ENCODE measurements at places on chromosomes 13 and 19.

GRCh38 chr13:73998631-73999030 lies 135.6 kb downstream of the KLF12 start:
- no peak for DNase-seq

- peak; percentile 21 for DNase-seq
These were observed 6.3 kb upstream of the RDH13 start for GRCh38 chr19:55068950-55069864.

DNA sequence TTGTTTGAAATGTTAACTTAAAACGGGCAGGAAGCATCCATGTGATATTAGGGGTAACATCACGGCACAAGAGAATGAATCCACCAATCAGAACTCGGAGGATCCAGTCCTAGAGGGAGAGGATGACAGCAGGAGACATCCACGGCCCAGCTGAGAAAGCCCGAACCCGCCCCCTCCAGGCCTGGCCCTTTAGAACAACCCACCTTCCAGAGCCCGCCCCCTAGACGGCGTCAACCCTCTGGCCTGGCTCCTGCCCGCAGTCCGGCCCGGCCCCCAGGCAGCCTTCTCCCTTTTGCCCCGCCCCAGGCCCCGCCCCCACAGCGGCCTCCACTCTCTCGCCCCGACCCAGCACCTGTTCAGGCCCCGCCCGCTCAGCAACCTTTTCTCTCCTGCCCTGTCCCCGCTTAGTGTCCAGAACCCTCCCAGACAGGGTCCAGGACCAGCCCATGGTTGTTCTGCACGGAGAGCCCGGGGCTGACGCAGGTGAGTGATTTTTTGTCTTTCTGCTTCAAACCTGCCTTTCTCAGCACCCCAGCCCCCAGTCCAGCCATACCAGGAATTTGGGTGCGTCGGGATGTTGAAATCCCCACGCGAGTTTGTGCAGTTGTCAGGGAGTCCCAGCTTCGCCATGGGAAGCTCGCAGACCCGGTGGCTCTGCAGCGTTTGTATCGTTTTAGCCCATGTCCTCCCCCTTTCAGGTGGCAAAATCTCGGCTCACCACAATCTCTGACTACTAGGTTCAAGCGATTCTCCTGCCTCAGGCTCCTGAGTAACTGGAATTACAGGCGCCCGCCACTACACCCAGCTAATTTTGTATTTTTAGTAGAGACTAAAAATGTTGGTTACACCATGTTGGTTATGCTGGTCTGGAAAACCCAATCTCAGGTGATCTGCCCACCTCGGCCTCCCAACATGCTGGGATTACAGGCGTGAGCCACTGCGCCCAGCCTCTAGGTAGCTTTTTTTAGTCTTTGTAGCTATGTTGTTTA lies 16.1 kb downstream of the ZNF816 start:
- peak; percentile 21 for DNase-seq

- peak; percentile 85 for DNase-seq
These were observed 8.9 kb downstream of the CEBPA start for GRCh38 chr19:33293255-33294057.

DNA sequence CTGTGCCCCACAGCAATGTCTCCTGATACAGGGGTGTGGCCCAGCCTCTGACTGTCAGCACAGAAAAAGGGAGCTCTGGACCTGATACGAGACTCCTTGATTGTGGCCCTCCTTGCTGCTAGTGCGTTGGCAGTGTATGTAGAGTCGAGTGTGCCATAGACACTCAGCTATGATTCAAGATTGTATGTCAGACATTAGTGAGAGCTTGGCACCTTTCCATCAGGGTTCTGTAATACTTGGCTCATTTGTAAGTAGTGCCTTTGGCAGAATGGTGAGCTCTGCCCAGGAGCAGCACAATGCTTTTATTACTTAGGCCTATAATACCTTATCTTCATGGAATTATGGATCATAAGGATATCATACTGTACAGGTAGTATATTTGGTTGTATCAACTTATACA lies 83.4 kb downstream of the ATP8A2 start:
- no peak for DNase-seq

- peak; percentile 39 for DNase-seq
These were observed 854.4 kb downstream of the PCDH9 start for GRCh38 chr13:66375756-66376155.

DNA sequence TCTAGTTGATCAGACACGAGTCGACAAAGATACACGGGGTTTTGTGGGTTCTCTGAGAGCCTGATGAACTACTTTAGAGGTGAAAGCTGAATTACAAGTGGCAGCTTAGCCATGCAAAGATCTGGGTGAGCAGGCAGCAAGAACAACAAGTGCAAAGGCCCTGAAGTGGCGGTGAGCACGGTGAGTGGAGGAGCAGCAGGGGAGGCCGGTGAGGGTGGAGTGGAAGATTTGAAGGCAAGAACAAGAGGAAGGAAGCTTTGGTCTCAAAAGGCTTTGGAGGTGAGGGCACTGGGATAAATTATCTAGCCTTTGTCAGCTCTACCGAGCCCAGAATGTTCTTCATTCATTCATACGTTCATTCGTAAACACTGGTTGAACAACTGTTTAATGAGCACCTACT lies 1.4 kb downstream of the ZNF865 start:
- DNase-seq, result no peak

GRCh38 chr19:29318581-29318980 lies 105.6 kb upstream of the UQCRFS1 start:
- no peak for DNase-seq

DNA sequence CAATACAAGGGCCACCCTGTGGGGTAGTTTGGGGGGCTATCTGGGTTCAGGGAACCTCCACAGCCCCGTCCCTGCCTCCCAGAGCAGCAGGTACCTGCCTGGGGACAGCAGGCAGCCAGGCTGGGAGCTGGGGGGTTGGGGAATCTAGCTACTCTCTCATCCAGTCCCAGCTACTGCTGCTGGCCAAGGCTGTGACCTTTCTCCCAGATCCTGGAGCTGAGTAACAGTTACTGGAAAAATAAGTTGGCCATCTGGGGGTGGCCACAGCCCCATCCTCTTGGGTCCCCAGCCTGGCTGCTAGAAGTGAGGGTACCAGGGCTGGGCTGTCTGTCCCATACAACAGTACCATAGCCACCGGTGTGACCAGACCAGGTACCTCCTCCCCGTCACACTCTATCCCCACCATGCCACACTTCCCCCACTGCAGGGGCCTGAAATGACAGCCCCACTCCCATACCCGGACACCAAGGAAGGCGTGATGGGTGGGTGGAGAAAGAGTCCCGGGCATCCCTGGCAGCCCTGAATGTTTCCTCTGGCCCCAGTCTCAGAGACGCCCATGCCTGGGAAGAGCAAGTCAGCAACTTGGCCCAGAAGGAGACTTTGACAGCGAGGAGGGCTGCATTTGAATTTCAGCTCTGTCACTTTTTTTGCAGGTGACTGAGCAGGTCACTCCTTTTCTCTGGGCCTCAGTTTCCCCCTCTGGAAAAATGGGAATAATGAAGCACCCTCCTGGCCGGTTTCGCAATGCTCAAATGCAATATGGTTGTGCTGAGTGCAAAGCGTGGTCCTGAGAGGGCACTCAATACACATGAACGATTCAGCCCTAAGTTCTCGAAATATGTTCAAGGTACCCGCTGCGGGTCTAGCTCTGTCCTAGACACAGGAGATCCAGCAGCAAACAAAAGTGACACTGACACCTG lies 30.7 kb upstream of the NFIC start:
- DNase-seq, result peak; percentile 86

GRCh38 chr19:54425382-54425723 lies 10.1 kb downstream of the TTYH1 start:
- DNase-seq, result no peak

GRCh38 chr19:22832031-22832762 lies at the start of gene ZNF723:
ZNF723 (plus strand) TSS chr19:22832291; CDS start chr19:22832380, 89 bp downstream.
- DNase-seq, result no peak

- DNase-seq, result no peak
These were observed 2.0 kb downstream of the DOCK9 start for GRCh38 chr13:98975822-98976261.

GRCh38 chr13:36601186-36601585 lies 72.6 kb upstream of the SERTM1 start:
- peak; percentile 8 for DNase-seq

DNA sequence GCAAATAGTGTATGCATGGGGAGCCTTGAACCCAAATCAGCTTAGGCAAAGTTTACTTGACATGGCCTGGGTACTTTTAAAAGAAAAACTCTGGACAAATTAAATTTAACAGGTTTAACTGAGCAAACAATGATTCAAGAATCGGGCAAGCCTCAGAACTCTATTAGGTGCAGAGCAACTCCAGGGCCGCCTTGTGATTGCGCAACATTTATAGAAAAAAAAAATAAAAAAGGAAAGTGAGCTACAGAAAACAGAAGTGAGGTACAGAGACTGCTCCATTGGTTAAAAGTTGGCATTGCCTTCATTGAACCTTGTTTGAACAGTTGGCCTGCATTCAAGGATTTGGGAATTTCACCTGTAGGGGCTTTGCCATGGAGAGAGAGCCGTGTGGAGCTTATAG lies 421.0 kb upstream of the TSHZ3 start:
- no peak for DNase-seq

DNA sequence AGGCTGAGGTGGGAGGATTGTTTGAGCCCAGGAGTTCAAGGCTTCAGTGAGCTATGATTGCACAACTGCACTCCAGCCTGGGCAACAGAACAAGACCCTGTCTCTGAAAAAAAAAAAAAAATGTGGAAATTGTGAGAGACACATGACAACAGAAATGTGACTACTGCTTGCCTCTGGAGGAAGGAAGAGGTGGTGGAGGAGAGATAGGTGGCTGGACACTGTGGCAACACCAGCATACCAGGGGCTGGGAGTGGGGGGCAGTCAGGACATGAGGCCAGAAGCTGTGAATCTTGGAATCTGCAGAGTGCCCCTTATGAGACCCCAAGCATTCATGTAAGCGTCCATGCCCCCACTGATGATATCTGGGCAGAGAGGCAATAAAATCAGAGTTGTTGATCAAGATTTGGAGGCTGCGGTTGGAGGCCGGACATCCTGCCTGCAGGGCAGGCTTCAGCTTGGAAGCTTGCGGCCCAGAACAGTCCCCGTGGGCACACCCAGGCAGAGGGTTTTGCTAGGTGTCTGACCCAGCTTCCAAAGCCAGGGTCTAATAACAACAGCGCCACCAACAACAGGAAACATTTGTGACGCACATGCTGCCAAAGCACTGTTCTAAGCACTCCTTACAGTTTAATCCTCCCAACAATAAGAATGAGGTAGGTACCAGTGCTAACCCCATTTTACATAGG lies 16.9 kb downstream of the FAM187B start:
- DNase-seq, result no peak

GRCh38 chr19:16034180-16034579 lies 42.1 kb upstream of the TPM4 start:
- no peak for DNase-seq

GRCh38 chr19:38920602-38921419 lies 8.8 kb upstream of the CCER2 start:
- no peak for DNase-seq

DNA sequence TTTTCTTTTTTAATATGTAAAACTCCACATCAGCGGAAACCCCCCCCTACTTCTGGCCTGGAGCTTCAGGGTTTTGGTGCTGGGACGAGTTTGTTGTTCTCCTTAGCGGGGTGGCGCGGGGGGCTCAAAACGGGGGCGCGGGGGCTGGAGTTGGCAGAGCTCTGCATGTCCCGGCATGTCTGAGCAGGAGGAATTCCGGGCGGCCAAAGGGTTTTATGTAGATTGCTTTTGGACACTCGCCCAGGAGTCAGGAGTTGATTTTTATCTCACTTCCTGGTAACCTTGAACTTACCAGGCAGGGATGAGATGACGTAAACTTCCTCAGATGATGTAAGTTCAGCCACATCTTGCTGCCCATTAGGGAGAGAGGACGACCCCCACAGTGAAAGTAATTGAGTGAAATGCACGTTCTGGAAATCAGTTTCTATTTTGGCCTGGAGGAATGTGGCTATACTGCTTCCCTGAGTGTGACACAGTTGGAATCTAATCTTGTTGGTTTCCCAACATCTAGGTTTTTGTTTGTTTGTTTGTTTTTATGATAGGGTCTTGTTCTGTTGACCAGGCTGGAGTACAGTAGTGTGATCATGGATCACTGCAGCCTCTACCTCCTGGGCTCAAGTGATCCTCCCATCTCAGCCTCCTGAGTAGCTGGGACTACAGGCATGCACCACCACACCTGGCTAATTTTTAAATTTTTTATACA lies 21.0 kb upstream of the GDF15 start:
- peak; percentile 97 for DNase-seq

DNA sequence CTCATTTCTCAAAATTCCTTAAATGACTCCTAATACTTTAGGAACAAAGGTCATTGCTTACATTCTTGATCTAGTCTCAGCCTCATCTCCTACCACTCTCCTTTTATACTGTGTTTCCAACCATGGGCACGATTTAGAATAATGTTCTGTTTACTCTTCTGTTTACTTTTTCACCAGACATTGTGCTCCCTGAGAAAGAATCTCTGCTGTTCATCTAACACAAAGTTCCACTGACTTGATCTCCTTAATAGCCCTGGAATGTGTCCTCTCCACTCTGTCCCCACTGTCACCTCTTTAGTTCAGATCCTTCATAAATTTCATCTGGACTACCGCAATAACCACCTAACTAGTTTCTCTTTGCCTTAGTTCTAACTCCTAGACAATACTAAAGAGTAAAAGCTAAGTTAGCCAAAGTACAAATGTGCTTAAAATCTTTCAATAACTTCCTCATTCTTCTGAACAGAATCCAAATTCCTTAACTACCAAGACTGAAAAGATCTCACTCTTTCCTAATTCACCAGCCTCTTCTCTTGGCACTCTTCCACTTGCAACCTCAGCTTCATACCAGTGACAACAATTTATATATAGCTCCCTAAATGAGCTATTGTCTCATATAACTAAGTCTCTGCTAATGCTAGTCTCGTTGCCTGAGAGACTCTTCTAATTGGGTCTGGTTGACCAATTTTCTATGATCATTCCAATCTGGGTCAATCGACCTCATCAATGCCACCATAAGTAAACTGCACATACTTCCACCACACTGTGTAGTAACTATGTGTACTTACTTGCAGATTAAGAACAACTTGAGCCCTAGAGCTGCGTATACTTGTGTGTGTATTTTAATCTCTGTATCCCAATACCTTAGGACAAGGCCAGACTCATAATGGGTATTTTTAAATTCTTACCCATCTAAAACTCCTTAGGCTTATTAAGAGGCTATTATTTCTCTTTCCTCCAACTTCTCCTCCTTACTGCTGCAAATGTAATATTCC lies 179.9 kb downstream of the VWA8 start:
- DNase-seq, result peak; percentile 77

GRCh38 chr19:1343041-1343440 lies 40.7 kb upstream of the NDUFS7 start:
- DNase-seq, result peak; percentile 23

GRCh38 chr13:25717666-25718197 lies 334.1 kb downstream of the SHISA2 start:
- no peak for DNase-seq

GRCh38 chr19:53879140-53880081 lies 2.6 kb upstream of the PRKCG start:
- DNase-seq, result peak; percentile 77

- DNase-seq, result no peak
These were observed 762.1 kb upstream of the ARGLU1 start for GRCh38 chr13:107329991-107330390.
